ENCODE measurements at places on chromosomes 5 and 9.
A peak's percentile ranks its signal among the peaks of the same experiment; 100 is the strongest.

GRCh38 chr5:158484150-158484549 lies 615.6 kb downstream of the EBF1 start:
- no peak for DNase-seq

- DNase-seq, result no peak
These were observed 59.4 kb downstream of the FYB1 start for GRCh38 chr5:39159811-39160490.

- peak; percentile 75 for DNase-seq
These were observed 5.7 kb downstream of the MAPKAP1 start for GRCh38 chr9:125701351-125701750.

- DNase-seq, result peak; percentile 89
These were observed 17.4 kb downstream of the MGAT1 start for GRCh38 chr5:180785121-180785781.

GRCh38 chr9:72509053-72509452 lies 12.4 kb upstream of the TMC1 start:
- peak; percentile 67 for DNase-seq

- DNase-seq, result no peak
These were observed 98.5 kb downstream of the MTREX start for GRCh38 chr5:55406292-55406691.

DNA sequence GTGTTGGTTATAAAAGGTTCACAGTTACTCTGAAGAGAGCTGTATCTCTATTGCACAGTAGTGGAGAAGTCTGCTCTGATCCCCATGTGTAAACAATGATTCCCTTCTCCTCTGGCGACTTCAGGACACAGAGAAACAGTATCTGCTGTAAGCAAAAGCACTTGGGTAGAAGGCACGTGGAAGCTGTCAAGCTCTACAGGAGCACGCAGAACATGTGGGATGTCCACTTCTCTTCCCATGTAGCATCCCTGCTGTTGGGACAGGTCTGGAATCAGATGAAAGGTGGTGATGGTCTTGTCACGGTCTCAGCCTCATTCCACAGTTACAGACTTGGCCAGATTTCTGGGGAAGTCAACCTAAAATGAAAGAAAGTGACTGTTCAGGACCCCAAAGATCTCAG lies 9.4 kb upstream of the MAPK9 start:
- DNase-seq, result no peak

GRCh38 chr9:34686231-34686630 lies 4.8 kb downstream of the CCL19 start:
- DNase-seq, result no peak

DNA sequence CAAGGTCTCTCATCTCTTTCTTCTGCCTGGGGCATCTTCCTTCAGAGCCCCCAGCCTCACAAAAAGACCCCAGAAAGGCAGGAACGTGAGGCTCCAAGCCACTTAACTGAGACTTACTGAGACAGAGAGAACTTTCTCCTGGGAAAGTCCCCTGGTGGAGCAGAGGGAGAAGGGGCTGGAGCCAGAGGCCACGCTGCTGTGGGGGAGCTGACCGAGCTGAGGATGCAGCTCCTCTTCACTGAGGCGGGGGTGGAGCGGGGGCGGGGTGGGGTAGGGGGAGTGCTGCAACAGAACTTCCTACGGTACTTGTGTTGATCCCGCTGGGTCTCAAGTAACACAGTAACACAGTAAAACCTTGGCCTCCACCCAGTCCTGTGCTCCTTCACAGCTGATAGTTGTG lies 204.0 kb downstream of the FSTL4 start:
- DNase-seq, result no peak

Data from iris pigment epithelial cell (primary cell).